Urinary bladder (tissue), 4 donors: ENCODE measurements at places on chromosomes 7 and 10. TPM values are rescaled to one million over a fixed set of nuclear protein-coding genes. Genes with fewer than 3 reads are reported as not detected.

- DNase-seq = no peak
Measured at GRCh38 chr7:94176694-94177200, 172.6 kb upstream of the BET1 start.

DNA sequence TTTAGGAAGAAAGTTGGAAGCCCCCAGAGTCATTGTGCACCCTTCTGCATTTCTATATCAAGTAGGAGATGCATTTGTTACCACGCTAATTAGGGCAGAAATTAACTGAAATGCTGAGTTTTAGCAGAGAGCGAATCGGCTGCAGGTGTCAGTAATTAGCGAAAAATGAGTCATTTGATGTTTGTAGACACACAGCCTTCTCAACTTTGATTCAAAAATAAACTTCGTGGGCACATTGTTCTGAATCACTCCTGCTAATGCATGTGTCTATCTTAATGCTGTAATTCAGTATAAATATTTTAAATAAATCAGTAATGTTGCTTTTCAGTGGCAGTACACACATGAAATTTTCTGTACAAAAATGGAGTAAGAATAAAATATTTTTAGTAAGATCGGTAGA is 109.5 kb upstream of the CARD11 start:
- no peak for DNase-seq

Gene SPDYE17
- polyA plus RNA-seq = not detected

Gene ZNF783
- polyA plus RNA-seq = 12.2 TPM

DNA sequence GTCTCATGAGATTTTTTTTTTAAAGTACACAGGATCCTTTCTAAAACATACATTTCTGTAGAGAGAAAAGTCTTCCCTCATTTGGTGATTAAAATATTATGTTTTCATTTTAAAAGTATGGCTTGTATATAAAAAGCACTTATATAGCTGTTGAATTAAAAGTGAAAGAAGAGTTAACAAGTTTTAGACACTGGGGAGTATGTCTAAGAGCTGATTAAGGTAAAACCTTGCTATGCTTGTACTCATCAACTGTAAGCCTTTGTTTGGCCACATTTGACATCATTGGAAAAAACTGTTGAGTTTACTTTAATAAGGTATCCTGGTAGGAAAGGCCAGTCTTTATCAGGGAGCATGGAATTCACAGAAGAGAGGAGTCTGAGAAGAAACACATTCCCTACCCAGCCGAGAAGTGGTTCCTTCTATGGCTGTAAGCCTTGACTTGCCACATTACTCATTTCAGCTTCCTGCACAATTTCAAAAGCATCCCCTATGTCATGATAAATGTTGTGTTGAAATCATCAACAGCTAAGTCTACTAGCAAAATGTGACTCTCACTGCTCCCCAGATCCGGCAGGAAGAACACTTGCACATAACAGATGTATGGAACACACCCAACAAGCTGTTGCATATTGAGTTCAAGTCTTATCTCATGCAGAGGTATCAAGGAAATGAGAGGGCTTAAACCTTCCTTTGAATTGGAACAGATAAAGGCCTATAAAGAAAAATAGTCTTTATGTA is 171.8 kb upstream of the CDK1 start:
- no peak for DNase-seq

Gene CTTNBP2
- polyA plus RNA-seq = 6.3 TPM

- no peak for DNase-seq
Measured at GRCh38 chr10:13795653-13796555, 209.1 kb downstream of the PRPF18 start.

- no peak for DNase-seq
Measured at GRCh38 chr7:52146871-52147634, 830.4 kb upstream of the COBL start.

DNA sequence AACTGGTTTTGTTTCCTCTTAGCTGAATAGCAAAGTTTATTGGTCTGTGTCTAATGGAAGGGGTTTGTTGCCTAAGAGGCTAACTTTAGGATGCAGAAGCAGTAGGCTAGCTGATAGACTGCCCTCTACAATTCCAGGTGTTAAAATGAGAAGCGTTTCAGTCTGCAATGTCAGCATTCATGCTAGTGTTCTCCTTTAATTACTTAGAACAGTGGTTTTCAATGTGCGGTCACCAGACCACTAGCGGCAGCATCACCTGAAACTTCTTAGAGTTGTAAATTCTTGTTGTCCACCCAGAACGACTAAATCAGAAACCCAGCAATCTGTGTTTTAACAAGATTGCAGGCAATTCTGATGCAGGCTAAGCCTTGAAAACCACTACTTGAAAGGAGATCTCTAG is 392.9 kb downstream of the IPMK start:
- DNase-seq = no peak

Gene ELN
- polyA plus RNA-seq = 191 TPM

DNA sequence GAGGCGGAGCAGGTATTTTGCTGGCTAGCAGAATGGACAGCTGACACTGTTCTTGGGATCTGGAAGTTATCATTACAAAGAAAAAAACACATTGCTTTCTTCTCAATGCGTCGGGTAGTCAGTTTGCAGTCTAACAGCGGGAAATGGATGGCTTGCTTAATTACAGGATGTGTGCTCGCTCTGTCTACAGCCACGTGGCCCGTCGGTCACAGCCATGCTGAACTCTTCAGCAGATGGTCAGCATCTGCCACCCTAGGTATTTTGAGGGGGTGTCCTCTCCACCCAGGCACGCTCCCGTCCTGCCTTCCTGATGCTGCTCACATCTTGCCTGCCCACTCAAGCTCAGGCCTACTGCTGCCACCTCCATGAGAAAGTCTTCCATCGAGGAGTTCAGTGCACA is 20.4 kb upstream of the INMT start:
- DNase-seq = no peak

DNA sequence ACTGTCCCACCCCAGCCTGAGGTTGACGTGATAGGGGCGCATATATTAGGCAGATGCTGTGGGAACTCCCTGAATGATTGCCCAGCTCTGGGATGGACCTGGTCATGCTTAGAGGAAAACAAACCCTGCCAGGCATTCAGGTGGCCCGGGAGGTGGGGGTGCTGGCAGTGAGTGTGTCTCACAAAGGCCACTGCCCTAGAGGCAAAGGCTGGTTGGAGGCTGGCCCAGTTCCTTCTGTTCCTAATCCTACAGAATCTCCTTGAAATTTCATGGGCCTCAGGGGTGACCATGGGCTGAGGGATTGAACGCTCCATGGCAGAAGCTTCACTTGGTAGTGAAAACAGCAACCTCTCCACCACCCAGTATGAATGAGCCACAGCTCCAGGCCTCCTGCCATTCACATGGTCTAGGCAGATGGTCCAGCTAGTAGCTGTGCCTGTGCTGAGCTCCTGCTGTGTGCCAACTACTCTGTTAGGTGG is 25.6 kb downstream of the ADRA2A start:
- DNase-seq = no peak

DNA sequence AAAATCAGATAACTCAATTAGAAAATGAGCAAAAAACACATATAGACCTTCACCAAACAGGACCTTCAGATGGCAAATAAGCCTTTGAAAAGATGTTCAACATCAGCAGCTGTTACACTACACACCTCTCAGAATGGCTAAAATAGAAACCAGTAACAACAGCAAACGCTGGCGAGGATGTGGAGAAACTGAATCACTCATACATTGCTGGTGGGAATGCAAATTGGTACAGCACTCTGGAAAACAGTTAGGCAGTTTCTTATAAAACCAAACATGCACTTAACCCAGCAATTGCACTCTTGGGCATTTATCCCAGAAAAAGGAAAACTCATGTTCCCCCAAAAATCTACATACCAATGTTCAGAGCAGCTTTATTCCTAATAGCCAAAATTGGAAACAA is 37.7 kb upstream of the SMARCD3 start:
- no peak for DNase-seq

GRCh38 chr7:33671531-33672262 is 233.6 kb upstream of the BMPER start:
- no peak for DNase-seq

Gene OR6B1
- not detected for polyA plus RNA-seq

GRCh38 chr10:102300278-102300843 is 55.0 kb downstream of the GBF1 start:
- DNase-seq = no peak

GRCh38 chr10:97782455-97783228 is 10.8 kb upstream of the SFRP5 start:
- DNase-seq = no peak

DNA sequence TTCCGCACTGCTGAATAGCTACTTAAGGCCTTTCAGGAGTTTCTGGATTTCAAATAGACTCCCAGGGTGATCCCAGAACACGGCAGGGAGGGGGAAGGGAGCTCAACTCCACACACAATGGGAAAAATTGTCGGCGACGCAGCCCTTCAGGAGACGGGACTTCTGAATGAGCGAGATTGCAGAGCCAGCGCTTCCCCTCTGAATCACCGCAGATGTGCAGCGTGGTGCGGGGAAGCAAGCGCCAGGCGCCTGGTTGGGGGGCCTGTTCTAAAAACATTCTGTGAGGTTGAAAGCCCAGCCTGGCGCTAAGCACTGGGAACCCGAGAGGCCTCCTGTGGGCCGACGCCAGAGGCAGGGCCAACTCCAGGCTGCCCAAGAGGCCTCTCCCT is 163.3 kb downstream of the MAD1L1 start:
- no peak for DNase-seq

DNA sequence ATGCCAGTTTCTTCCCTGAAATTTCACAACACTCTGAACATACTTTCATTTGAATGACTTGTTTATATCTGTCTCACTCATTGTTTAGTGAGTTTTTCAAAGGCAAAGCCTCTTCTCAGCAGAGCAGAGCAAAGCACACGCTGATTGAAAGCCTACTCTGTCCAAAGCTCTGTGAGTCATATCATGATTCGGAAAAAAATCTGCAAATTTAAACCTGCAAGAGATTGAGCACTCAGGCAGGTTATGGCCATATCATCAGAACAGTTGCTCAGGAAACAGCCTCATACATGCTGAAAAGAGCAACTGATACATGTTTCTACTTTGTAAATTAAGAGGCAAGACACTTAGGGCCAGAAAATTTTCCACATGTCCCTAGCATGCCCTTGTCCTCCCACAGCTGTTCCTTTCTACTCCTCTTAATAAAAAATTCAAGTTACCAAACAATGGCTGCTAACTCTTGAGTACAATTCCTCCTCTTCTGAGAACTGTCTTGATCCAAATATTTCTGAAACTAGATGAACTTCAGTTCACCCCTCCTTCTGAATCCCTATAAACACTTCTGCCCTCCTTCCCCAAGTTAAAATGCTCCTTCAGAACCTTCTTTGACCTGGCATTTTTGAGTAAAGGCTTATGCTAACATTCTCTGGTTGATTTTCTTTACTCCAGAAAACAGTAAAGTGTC is 140.6 kb upstream of the HPS1 start:
- DNase-seq = peak; percentile 51

GRCh38 chr10:28991333-28992270 is 297.3 kb upstream of the LYZL1 start:
- no peak for DNase-seq

DNA sequence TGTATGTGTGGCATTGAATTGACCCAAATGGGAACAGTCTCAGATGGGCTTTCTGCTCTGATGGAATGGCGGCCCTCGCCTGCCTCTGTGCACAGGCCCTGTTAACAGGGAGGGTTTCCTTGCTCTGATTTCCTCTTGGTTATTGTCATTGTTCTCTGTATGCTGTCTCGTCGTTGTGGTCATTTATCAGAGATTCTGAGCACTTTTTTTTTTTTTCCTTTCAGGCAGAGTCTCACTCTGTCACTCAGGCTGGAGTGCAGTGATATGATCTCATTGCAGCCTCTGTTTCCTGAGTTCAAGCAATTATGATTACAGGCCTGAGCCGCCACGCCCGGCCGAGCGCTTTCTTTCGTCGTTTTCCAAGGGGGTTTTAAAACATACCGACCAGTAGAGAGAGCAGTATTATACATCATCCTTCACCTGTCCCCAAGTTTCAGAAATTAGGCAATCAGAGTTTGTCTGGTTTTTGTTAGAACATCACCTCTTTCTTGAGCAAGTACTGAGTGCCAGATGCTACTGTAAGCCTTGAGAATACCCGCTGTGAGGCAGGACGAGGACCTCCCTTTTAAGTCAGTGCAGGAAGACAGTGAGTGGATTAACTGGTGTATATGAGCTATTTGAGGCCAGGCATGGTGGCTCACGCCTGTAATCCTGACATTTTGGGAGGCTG is 6.5 kb downstream of the CHST12 start:
- DNase-seq = no peak

- no peak for DNase-seq
Measured at GRCh38 chr7:43248961-43249822, 136.7 kb downstream of the HECW1 start.

GRCh38 chr7:33062023-33062781 is at the start of gene NT5C3A:
Gene NT5C3A (minus strand): TSS chr7:33062776. CDS start chr7:33062705, 71 bp downstream.
- no peak for DNase-seq

DNA sequence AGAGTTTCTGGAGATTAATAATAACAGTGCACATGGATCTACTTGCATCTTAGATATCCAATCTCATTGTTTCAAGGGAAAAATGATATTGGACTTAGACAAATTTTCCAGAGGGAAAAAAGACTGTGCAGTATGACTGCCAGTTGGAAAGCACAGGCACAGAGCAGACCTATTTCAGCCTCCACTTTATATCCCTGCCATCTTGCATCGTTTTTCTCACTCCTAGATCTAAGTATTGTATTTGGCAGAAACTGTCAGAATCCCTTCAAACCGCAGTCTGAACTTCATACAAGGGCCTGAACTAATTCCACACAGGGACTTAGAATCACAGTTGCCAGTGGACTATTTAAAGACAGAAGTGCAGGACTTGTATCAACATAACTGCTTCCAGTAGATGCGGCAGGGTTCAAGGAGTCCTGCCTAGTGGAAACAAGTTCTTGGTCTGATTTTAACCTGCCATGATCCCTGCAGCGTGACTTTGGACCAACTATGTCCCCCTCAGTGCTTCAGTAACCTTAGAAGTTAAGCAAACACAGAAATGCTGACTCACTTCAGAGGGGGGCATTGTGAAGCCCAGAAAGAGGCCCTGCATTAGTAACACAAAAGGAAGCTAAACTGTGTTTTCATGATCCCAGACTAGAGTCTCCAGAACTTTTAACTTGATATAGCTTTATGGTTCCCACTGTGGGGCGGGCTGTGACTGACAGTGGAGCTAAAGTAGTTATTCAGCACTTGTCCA is 95.7 kb upstream of the PALS2 start:
- DNase-seq = no peak

- DNase-seq = no peak
Measured at GRCh38 chr7:36949711-36950600, 225.7 kb upstream of the AOAH start.

Gene COL13A1
- 5.7 TPM for polyA plus RNA-seq

GRCh38 chr10:89575031-89575430 is 39.6 kb upstream of the SLC16A12 start:
- no peak for DNase-seq
